ENCODE measurements at places on chromosomes 11 and 22.

DNA sequence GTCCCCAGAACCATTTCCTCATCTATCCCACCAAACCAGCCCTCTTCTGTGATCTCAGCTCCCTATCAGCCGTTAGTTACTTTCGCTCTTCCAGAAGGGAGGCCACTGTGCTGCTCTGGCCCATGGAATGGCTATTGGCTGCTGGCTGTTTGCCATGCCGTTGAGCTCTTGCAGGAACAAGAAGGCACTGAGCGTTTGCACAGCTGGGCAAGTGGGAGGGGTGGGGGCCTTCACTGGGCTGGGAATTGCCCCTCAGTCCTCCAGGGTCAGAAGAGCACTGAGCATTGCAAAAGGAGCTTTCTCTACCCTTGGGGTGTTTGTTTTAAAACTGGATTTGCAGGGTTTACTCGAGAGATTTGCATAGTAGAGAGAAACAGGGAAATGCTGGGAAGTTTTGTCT, 129.0 kb upstream of the PARVA start:
- peak; percentile 83 for DNase-seq

DNA sequence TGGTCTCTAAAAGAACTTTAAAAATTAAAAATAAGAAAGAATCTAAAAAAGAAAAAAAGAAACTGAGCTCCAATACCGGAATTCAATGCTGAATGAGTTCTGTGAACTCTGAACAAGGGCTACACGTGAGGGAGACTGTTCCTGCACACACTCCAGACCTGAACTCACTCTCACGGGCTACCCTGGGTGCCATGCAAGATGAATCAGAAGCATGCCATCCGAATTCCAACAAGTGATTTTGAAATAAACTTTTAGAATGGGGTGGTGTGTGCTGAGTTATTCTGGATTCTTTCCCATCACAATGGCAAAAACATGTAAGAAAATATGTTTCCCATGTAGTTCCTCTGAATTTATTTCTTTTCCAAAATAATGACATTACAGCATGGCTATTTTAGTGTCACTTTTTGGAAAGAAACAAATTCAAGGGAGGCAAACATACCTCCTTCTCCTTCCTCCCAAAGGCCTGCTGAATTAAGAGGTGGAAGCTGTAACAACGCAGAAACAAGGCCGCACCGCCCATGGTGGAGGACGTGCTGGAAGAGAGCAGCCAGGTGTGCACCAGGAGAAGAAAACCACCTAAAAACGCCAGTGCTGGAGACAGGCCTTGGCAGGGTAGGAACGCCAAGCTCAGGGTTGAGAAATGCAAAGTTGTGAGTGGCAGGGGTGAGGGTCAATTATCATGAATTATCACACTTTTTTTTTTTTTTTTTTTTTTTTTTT, 63.2 kb upstream of the ARFGAP3 start:
- no peak for DNase-seq

DNA sequence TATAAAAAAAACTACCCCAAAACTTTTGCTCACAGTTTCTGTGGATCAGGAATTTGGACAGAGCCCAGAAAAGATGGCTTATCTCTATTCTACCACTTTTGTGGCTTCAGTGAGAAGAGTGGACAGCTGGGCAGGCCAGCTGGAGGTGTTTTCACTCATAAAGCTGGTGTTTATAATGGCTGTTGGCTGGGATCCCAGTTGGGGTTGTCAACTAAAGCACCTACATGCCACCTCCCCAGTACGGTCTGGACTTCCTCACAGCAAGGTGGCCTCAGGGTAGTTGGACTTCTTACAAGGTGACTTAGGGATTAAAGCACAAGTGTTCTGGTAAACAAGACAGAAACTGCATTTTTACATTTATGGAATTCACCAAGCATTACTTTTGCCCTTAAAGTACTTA, 171.0 kb downstream of the NELL1 start:
- peak; percentile 75 for DNase-seq

DNA sequence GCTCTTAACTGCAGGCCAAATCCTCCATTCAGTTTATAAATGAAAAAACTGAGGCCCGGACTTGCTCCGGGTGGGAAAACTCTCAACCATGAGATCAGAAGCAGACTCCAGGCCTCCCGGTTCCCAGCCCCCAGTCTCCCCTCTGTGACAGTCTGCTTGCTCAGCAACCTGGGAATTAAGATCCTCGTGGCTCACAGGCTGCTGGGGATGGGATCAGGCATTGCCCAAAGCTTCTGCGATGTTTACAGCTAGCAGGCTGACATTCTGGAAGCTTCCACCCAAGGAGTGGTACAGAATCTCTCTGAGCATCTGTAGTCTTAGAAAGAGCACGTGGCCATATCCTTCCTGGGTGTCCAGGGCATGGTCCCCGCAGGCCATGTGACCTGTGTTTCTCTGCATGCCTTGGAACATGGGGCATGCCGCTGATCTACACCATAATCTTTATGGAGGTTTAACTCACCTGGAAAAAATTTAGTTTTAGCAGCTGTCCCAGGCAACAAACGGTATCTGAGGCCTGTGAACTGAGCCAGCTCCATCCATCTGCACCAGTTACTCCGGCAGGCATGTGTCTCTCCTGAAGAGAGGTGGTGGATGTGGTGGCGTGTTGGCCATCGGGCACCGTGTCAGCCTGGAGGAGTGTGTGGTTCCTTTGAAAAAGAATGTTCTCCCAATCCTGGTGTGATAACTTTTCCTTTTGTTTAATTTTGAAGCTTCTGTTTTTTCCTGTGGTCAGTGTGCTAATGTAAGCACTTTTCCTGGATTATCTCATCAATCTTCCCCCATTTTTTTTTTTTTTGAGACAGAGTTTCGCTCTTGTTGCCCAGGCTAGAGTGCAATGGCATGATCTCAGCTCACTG, 7.9 kb downstream of the FBLN1 start:
- no peak for DNase-seq

GRCh38 chr22:42993651-42994275, 21.2 kb downstream of the PACSIN2 start:
- no peak for DNase-seq

DNA sequence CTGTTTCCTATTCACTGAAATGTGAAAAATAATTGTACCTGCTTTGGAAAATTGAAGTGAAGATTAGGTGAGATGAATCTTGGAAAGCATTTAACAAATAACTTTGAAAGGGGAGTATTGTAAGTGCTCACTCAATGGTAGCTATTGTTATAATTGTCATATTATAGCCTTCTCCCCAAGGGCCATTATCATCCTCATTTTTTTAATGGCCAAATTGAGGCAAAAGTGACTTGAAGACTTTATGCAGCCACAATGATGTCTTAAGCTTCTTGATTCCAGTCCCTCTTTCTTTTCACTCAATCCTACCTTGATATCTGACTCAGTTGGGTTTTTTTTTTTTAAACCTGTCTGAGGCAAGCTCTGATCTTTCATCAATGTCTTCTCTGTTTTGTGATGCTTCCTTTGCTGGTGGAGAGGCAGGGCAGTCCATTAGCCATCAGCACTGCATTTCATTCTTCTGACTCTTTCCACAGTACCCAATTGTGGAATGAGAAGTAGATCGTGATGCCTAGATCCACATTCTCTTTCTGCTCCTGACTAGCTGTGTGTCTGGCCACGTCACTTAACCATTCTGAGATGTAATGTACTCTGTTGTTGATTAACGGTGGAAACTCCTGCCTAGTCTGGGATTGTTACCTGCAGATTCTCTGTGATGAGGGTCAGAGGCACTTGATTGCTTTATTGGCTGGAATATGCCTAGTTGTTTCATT, 101.4 kb downstream of the DBX1 start:
- no peak for DNase-seq

- no peak for DNase-seq
These were observed 329.9 kb downstream of the FAM181B start for GRCh38 chr11:82403640-82404305.

- DNase-seq, result no peak
These were observed 18.1 kb downstream of the DRD4 start for GRCh38 chr11:655036-655726.

GRCh38 chr11:100789500-100789899, 102.4 kb downstream of the ARHGAP42 start:
- DNase-seq, result peak; percentile 82

- no peak for DNase-seq
These were observed 2.1 kb downstream of the TPCN2 start for GRCh38 chr11:69050592-69051380.

GRCh38 chr11:78364128-78364751, 53.4 kb downstream of the GAB2 start:
- no peak for DNase-seq

- DNase-seq, result no peak
These were observed 160.4 kb downstream of the INSC start for GRCh38 chr11:15275141-15275540.

DNA sequence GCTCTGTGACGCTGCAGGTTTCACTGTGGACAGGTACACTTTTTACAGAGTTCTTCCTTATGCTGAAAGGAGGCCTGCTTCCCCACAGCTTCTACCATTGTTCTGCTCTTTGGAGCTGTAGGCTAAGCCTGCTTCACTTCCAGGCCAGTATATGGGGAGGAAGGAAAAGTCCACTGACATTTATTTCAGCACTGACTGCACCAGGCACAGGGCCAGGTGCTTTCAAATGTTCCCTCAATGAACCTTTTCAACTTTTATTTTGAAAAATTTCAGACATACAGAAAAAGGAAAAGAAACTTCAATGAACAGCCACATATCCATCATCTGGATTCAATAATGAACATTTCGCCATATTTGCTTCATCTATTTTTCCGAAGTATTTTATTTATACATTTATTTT, 22.0 kb downstream of the POU2F3 start:
- DNase-seq, result no peak

GRCh38 chr22:37533995-37534394, 14.8 kb upstream of the CARD10 start:
- no peak for DNase-seq

DNA sequence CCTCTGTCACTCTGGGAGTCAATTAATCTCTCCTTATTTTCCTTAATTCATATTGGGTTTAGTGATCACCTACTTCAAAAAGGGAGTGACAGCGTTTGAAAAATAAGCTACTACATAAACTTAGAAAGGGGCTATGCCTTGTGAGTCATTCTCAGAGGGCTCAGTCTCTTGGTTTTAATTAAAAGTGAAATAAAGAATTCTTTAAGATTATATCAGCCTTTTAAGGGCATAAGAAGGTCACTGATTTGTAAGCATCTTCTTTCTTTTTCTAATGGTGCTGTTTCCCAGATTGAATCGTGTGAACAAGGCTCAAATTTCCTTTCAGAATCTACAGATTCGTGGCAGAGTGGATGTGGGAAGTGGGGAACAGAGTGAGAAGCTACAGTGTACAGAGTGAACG, 636.2 kb upstream of the CCDC90B start:
- no peak for DNase-seq

DNA sequence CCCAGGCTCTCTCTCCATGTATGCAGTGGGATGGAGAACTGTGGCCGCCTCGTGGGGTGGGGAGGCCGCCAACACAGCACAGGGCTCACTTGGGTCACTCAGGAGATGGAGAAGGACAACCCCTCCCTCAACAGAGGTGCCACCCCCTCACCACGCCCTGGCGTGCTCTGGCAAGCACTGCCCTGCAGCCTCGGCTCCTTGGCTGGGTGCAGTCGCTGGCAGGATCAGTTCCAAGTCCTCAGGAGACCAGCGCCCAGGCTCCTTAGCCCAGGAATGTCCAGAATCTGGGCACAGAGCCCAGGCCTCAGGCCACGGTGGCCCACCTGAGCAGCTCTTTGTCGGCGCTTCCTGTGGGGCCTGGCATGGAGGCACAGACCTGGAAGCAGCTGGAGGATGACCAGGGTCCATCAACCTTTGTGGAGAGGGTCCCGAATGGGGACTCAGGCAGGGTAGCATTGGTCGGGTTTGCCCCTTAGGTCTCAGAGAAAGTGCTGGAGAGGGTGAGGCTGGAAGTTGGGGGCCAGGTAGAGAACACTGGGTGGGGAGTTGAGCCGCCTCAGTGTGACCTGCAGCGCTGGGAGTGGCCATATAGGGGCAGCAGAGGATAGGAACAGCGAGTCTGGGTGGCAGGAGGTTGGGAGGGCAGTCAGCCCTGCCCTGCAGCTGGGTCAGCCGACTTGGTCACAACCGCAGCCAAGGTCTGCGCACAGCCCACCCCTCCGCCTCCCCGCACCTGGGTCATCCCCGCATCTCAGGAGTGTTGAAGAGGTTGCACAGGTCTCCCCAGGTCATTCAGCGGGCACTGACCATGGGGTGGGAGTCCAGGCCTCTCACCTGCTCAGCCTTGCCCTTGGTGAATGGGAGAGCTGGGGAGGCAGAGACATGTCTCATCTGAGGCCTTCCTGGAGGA, 8.2 kb downstream of the SUSD2 start:
- DNase-seq, result peak; percentile 44

- no peak for DNase-seq
These were observed 5.3 kb upstream of the GNAZ start for GRCh38 chr22:23065069-23065451.

DNA sequence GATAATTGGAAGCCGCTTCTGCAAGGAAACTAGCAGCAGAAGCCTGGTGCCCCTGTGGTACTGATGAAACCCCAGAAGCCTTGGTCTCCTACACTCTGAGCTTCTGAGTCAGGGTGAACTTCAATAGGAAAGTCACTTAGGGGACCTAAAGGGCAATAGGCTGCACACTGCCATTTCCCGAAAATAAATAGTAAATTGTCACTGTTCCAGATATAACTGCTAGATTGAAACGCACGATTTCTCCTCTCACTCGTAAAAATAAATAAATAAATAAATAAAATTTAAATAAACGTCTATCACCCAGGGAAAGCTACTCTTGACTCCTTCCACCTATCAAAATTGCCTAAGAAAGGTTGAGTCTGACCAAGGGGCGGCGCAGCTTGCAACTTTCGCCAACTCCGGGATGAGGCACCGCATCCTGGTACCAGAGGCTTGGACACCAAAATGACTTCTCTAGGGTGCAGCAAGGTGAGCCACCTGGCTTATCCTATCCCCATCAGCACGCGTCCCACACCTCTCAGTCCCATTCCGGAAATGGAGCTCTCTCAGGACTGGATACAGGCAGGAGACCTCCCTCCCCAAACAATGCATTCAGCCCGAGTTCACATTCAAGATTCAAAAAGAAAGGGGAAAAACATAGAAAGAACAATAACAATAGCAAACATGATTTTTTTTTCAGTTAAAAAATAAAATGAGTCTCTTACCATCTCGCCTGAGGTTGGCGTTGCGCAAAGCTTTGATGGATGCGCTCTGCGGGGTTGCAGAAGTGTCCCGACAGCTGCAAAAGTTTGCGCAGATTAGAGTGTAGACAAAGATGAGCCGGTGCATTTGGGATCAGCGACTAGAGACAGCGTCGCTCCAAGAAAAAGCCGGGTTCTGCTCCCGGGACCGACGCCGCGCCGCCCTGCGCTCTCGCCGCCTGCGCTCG, 583 bp downstream of the PDGFD start:
- DNase-seq, result no peak

GRCh38 chr11:68432874-68433273, 27.7 kb upstream of the PPP6R3 start:
- no peak for DNase-seq

- no peak for DNase-seq
These were observed 343.6 kb upstream of the MTNR1B start for GRCh38 chr11:92625894-92626293.

DNA sequence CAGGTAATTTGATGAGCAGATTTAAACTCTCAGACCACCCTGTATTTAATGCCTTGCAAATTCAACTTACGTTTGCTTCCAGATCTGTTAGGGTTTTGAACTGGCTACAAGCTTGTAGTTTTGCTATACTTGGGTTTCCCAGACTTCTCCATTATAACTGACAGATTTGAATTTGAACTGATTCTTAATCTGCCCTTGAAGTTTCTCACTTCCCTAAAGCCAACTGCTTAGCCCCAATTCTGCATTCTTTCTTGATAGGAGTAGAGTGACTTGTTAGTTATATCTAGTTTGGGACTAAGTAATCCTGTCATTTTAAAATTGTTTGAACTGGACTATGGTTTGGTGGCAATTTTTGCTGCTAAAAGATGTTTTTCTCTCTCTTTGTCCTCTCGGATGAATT, 9.7 kb downstream of the LAYN start:
- no peak for DNase-seq

- DNase-seq, result no peak
These were observed 690 bp downstream of the CKAP5 start for GRCh38 chr11:46845440-46845739.
